ENCODE measurements at places on chromosomes 12 and 14.

DNA sequence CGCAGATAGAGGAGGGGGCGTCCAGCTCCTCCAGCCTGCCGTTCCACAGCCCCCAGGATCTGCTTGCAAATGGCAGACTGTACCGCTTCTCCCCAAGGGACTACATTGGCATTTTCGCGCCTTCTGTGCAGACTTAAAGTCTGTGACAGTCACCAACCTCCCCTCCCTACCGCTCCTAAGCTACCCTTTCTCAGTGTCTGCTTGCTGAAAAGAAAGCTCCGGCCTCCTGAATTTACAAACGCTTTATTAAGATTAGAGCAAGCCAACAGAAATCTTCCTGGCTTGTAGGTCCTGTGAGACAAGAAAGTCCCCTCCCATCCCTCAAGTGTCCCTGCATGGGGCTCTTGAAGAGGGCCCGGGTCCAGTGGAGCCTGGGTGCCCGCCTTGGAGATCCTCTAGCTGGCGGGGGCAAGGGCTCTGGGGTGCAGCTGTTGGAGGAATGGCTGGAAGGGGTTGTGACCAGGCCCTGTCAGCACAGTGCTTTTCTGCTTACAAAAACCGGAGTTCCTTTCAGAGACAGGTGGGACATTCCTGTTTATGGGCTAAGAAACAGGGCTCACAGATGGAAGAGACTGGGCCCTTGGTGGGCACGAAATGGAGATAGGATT is 2.8 kb upstream of the DLK1 start:
- no peaks in the 10 kb centered on the region for H3K27me3 ChIP-seq
- H3K27ac ChIP-seq: no peak overlapping the region
- no peak overlapping the region for H3K4me3 ChIP-seq
- DNase-seq: no peak

DNA sequence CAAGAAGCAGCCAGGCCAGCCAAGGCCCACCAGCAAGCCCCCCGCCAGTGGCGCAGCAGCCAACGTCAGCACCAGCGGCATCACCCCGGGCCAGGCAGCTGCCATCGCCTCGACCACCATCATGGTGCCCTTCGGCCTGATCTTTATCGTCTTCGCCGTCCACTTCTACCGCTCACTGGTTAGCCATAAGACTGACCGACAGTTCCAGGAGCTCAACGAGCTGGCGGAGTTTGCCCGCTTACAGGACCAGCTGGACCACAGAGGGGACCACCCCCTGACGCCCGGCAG is 15.0 kb downstream of the ORAI1 start:
- H3K4me3 ChIP-seq: no peak overlapping the region
- DNase-seq: no peak
- H3K27me3 ChIP-seq: no peaks in the 10 kb centered on the region
- no peak overlapping the region for H3K27ac ChIP-seq

GRCh38 chr12:111148005-111148404 is 220.9 kb downstream of the PHETA1 start:
- H3K27ac ChIP-seq: no peak overlapping the region
- H3K4me3 ChIP-seq: no peak overlapping the region
- no peaks in the 10 kb centered on the region for H3K27me3 ChIP-seq
- H3K36me3 ChIP-seq: no peaks in the 10 kb centered on the region
- peaks cover 16% of the 10 kb centered on the region for H3K4me1 ChIP-seq

DNA sequence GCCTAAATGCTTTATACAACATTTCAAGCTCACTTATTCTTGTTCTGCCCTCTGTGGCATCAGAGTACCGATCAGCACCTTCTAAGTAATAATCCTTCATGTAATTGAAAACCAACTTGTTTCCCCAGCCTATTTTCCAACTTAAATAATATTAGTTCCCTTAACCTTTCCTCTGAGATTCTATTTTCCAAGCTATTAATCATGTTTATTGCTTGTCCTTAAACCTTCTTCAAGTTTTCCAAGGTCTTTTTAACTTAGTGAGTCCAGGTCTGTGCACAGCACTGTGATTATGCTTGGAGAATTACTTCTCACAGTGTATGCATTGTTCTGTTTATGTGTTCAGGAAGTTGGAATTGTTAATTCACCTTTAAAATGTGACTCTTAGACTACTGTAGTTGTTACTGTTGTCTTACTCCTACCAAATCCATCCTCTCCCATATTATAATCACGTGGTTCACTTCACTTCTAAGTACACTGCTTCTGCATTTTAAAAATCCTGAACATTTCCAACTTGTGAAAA is 1039.3 kb upstream of the FOXG1 start:
- no peak overlapping the region for H3K27ac ChIP-seq
- DNase-seq: no peak
- H3K4me3 ChIP-seq: no peak overlapping the region
- no peaks in the 10 kb centered on the region for H3K36me3 ChIP-seq

DNA sequence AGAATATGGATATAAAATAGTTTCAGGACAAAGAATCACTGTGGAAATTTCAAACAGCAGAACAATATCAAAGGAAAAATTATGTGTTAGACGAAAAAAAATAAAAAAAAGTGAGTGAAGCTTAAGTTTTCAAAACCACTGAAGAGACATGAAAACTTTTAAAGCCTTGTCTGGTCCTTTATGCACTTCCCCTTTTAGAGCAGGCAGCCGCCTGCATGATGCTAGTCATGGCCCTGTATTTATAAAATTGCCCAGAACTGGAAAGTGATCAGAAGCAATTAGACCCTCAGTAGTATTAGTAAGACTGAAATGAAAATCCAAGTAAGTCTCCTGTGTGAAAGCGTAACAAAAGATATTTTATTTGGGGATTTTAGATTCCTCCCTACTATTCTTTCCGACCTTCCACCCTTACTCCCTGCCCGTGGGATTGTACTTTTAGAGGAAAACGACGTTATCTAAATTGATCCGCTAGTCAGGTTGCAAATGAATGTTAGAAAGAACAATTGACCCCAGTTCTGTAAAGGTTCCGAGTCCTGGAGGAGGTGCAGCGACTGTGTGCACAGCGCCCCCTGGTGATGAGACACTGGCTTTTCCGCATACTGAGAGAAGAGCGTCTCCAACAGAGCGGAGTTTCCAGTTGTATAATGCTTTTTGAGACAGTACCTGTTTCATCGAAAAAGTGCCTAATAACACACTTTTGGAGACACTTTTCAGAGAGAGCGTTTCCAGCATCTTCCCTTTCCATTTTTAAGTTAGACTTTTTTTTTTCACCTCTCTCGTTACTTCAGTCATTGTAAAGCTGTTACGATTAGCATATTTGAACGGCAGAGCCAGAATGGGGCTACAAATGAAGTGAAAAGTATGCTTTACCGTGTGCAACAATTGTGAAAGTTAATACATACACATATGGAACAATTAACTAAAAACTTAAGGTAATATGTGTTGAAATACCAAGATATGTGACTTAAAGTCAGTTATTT is 12.4 kb downstream of the MGST1 start:
- H3K27ac ChIP-seq: no peak overlapping the region
- no peak for DNase-seq
- H3K4me1 ChIP-seq: no peaks in the 10 kb centered on the region
- peaks cover 97% of the 10 kb centered on the region for H3K36me3 ChIP-seq
- no peak overlapping the region for H3K4me3 ChIP-seq
